ENCODE measurements at places on chromosomes 3 and 15.

DNA sequence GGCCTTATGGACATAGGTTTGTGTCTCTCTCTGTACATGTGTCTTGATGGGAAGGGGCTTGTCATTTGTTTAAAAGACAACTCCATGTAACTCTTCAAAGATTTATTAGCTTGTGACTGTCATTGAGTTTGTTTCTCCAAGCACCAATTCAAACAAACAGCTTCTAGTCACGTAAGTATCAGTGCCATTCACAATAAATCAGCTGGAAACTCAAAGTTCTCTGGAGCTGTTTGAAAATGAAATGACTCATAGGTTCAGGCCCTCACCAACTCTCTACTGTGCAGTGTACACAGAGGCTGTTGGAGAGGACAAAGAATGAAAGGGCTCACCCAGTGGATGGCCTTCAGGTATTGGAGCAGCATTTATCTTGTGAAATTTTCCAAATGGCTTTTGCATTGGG is 476.3 kb downstream of the AGBL1 start:
- DNase-seq: no peak

DNA sequence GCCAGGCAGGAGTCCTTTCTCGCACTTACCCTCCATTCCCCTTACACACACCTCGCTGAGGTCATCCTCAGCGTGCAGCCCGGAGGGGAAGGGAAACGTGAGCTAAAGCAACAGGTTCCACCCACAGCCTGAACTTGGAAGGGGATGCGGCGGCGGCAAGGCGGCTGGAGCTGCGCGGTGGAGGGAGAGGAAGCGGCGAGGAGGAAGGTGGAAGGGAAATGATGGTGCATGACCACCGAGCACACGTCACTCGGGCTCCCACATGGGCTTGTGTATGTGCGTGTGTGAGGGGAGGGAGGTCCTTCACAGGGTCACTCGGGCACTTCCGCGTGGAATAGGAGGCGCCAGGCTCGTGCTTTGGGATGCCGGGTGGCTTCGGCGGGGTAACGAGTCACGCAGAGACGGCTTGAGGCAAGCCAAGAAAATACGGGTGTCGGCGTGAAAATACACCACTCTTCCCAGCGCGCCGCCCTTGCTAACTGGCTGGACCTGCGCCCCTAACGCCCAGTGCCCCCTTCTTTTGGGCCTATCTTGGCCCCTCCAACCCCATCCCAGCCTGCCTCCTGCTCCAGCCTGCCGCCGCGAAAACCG is 225.5 kb upstream of the IL12A start:
- peak; percentile 5 for DNase-seq

GRCh38 chr3:130515755-130516154 is 1.2 kb upstream of the COL6A6 start:
- DNase-seq: no peak

GRCh38 chr3:100682056-100682853 is 27.0 kb upstream of the TFG start:
- DNase-seq: no peak

DNA sequence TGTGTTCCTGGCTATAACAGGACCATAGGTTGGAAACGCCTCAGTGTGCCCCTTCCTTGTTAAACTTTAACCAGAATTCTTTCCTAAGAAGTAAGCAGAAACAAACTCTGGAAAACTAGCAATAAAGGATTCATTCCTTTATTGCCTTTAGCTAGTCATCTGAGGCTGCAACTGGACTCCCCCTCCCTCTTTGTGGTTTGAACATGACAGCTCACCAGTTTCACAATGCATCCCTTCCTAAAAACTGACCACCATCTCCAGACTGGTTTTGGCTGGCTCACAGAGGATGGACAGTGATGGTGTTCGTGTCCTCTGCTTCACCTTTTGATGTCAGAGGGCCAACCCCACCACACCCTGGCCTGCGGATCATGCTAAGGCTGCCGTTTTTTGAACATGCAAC is 27.9 kb upstream of the TGFBR2 start:
- no peak for DNase-seq

- no peak for DNase-seq
Observed at GRCh38 chr15:68274201-68274848, 3.2 kb upstream of the FEM1B start.

DNA sequence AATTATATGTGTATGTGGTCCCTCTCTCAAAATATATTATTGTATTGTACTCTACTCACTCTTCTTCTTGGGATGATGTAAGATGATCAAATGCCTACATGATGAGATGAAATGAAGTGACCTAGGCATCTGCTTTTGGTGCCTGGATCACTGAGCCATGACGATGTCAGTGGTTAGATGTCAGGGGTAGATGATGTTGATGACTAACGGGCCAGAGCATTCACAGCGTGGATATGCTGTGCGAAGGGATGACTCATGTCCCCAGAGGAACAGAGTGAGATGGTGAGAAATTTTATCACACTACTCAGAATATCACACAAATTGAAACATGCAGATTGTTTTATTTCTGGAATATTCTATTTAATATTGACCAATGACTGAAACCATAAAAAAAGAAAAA is 233.9 kb upstream of the CADM2 start:
- no peak for DNase-seq

DNA sequence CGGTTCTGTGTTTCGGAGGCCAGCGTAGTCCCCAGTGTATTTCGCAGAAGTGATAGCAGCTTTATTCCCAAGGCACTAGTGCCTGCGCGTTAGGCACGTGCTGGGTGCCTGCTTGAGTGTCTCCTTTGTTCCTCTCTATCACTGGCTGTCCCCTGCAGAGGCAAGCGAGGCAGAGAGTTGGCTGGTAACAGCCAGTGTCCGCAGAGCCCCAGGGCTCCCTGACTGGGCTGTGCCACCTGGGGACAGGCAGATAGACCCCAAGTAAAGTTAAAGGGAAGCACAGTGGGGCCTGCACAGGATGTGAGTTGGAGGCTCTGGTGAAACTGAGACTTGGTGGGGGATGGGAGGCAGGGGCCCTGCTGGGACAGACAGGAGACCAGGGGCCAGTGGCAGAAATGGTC is 50.7 kb downstream of the APBA2 start:
- DNase-seq: no peak

Measured in CD4-positive, alpha-beta T cell treated with Interleukin-12 subunit alpha and Interleukin-12 subunit beta, for 1 hour (primary cell).